Upper lobe of right lung (tissue), 1 donor: ENCODE measurements at places on chromosomes 4 and X. TPM values are rescaled to one million over a fixed set of nuclear protein-coding genes. Genes with fewer than 3 reads are reported as not detected.

DNA sequence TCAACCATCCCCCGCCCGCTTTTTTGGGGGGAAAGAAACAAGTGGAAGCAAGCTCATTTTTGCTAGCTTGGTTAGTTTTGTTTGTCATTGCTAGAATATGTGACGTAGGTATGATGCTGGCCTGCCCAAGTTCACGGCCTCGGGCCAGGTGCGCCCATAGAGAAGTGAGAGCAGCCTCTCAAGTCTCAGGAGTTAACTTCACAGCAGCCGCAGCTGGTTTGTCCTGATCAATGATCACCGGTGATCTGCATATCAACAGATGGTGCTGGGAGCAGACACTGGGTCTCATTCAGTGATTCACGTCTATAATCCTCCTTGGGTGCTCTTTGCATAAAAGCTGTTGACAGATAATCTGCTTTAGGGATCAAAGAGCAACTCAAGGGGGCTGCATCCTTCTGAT is 50.1 kb downstream of the ENPP6 start:
- no peak for DNase-seq

GRCh38 chrX:114962209-114962608 is 55.2 kb downstream of the IL13RA2 start:
- no peak for DNase-seq

DNA sequence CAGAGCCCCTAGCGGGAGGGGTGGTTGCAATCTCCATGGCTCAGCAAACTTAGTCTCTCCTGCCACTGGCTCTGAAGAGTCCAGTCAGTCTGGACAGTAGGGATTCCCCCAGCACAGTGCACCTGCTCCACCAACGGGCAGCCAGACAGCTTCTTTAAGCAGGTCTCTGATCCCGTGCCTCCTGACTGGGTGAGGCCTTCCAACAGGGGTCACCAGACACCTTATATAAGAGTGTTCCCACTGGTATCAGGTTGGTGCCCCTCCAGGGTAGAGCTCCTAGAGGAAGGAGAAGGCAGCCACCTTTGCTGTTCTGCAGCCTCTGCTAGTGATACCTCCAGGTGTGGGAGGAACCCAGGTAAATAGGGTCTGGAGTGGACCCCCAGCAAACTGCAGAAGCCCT is 1393.4 kb downstream of the STIM2 start:
- peak; percentile 29 for DNase-seq

- DNase-seq = no peak
These were observed 2.3 kb downstream of the MANBA start for GRCh38 chr4:102758241-102759160.

- no peak for DNase-seq
These were observed 1.5 kb upstream of the NWD2 start for GRCh38 chr4:37243051-37243450.

GRCh38 chrX:108412783-108413182 is 25.4 kb downstream of the COL4A6 start:
- no peak for DNase-seq

DNA sequence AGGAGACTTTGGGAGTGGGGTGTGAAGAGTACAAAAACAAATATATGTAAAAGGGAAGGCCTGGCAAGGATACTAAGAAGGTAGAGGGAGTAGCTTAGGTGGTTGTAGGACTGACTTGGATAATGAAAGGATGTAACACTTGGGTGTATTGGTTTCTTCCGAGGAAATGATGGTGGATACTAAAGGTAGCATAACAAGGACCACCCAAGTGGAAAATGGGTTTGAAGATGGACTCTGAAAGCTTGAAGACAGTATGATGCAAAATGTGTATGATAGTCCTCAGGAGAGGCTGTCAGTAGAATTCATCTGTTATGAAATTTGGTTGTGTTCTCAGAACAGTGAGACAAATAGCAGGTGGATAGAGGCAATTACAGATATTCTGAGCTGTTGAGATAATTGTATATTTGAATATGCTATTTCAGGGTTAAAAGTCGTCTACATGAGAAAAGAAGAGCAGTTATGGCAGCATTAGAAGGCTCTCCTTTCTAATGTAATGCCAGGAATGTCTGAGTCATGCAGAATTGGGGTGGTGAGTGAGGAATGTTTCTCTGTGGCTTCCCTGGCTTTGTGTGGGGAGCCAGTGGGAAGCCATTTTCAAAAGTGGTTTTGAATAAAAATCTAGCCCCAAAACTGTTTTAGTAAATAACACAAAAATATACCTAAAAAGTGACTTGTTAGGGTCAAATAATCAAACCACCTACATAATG is 75.6 kb downstream of the FHIP1A start:
- no peak for DNase-seq

GRCh38 chr4:40190019-40190418 is 6.8 kb upstream of the RHOH start:
- DNase-seq = no peak

GRCh38 chr4:163590103-163590502 is 95.6 kb downstream of the TMA16 start:
- DNase-seq = no peak

- DNase-seq = no peak
These were observed 30.3 kb downstream of the AMMECR1 start for GRCh38 chrX:110287605-110288004.

GRCh38 chr4:174860588-174860987 is 31.5 kb upstream of the GLRA3 start:
- DNase-seq = no peak

DNA sequence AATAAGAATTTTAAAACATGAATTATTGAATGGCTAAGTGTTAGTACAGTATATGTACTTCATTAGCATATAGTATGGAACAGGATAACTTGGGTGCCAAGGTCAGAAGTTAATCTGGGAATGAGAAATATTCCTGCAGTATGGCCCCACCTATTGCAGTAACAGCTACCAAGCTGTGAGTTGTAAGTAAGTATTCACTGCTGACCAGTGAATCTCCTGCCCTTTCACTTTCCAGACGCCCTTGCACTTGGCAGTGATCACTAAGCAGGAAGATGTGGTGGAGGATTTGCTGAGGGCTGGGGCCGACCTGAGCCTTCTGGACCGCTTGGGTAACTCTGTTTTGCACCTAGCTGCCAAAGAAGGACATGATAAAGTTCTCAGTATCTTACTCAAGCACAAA is 105.1 kb downstream of the NFKB1 start:
- no peak for DNase-seq

DNA sequence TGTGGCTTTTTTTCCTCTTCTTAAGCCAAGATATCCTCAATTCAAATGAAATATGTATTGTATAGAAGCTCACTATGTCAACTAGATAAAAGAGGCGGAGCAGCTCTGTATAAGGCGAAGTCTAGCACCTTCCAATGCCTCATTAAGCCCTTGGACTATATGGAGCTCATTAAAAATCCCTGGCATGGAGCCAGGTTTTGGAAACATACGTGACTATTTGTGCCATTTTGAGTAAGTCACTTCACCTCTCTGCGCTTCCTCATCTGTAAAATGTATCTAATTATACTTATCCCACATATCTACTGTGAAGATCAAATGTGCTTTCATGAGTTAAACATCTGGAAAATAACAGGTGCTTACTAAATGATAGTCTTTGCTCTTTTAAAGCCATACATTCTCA is 57.2 kb downstream of the YIPF6 start:
- DNase-seq = no peak

GRCh38 chrX:115535421-115535820 is 25.6 kb upstream of the PLS3 start:
- DNase-seq = no peak

- DNase-seq = no peak
These were observed 286.1 kb upstream of the PPP1R2C start for GRCh38 chrX:43064096-43064495.

DNA sequence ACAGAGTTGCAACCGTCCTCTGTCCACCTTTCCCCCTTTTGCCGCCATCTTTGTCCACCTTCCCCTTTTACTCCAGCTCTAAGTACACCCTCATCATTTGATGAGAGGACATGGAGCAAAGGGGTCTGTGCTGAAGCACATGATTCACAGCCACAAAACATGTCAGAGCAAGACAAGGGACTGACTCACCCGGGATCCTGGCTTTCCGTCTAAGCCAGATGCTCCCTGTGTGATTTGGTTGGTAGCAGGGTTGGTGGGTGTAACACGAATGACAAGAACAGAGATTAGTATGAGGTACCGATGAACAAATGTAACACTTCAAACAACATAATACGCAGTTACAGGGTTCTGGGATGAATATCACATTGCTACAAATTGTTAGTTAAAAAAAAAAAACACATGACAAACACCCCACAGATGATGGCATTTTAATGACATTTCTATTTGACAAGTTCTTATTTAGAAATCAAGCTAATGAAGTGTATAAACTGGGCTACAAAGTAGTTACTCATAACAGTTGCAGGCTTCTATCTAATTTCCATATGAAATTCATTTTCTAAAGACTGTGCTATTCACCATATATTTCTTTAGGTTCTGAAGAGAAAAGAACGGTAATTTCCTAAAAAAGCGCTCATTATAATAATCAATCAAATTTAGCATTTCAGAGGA is 71.4 kb upstream of the ETNPPL start:
- no peak for DNase-seq

DNA sequence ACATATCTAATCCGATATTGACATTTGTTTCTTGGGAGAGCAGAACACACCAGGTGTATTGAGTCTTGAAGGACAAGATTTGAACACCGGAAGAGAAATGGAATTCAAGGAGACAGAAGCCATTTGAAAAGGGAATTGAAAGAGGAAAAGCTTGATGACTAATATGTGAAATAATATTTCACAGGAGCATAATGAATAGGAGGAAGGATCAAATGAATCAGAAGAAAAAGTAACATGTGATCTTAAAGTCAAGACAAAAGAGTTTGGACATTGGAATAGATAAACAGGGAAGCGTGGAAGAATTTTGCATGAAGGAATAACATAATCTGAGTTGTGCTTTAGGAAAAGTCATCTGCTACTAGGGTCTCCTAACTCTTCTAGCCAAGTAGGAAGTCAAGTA is 145.5 kb upstream of the PDHA2 start:
- no peak for DNase-seq

GRCh38 chr4:67762086-67762485 is 7.9 kb upstream of the GNRHR start:
- no peak for DNase-seq

DNA sequence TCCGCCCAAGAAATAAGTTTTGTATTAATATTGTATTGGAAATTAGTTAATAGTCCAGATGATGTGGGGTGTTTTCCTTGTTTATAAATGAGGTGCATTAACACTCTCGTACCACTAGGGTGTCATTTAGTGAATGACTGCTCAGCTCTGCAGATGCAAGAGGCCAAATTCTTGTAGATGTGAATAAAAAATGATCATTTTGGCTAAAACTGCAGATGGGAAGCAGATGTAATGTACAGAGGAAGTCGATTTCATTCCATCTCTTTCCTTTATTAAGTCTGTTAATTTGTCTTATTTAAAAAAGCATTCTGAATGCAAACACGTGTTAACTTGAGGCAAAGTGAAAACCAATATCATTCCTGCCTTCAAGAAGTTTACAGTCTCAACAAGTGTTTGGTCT is 108.1 kb downstream of the DHX15 start:
- no peak for DNase-seq

GRCh38 chr4:1676605-1677525 is 7.2 kb downstream of the FAM53A start:
- DNase-seq = no peak

DNA sequence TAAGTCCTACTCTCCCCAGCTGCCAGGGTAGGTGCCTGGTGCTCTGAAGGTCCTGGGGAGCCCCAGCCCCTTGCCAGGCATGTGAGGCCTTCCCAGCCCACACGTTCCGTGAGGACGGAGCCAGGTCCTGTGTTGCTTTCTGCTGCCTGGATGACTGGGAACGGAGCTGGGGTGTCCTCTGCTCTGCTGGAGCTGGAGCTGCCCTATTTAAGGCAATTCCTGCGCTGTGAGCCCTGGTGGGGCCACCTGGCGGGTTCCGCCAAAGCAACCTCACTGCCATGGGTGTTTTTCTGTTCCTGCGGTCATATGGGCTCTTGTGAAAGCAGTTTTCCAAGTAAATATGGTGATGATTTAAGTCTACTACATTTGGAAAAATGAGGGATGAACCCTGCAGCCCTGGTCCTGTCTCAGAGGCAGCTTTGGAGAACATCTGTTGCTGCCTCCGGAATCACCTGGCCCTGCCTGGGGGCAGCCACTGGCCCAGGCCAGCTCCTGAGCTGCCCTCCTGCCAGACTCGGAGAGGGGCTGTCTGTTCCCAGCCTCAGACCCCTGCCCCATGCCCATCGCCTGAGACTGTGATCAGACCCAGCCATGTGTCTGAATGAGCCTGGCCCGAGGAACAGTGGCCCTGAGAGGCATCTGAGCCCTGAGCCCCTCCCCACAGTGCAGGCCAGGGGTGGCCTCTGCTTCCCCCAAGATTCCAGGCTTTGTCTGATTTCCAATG is 33.2 kb downstream of the FGFRL1 start:
- peak; percentile 57 for DNase-seq

- DNase-seq = no peak
These were observed 50.1 kb upstream of the PHKA2 start for GRCh38 chrX:19034025-19034424.

DNA sequence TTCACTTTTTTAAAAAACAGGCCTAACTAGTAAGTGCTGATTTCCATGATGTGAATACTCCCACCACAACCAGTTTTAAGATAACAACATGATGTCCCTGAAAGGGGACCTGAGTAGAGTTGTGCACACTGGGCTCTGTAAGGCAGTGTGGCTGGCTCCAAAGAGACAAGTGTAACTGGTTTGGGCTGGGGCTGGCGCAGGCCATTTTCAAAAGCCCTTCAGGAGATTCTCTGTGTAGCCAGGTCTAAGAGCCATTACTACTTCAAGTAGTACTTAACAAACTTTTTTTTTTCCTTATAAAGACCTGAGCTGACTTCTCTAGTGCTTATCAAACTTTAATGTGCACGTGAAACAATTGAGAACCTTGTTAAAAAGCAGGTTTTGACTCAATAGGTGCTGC is 4.3 kb downstream of the QRFPR start:
- DNase-seq = peak; percentile 81

GRCh38 chr4:139450586-139450985 is 3.3 kb upstream of the RAB33B start:
- no peak for DNase-seq

DNA sequence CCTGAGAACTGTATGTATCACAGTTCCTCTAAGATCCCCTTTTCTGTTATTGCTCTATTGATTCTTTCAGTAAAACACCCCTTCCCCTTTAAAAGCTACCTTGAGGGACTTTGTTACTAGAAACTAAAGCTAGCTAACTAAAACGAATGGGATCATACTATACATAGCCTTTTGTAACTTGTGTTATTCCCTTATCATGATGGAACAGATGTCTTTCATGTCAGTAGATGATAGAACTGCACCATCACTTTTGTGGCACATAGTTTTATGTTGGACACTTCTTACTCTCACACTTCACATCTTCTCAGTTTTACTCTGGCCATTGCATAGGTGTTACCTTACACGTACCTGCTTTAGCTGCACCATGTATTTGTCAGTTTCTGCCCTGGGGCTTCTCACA is 46.6 kb upstream of the PGRMC2 start:
- DNase-seq = no peak

Gene NOX1
- not detected for total RNA-seq

Gene GPAT3
- 8.3 TPM for total RNA-seq

Gene RAB39B
- total RNA-seq = 0.75 TPM

Gene MID1
- 24.5 TPM for total RNA-seq

Gene GPR50
- total RNA-seq = not detected

Gene GABRE
- 45.3 TPM for total RNA-seq

Gene LEF1
- 9.1 TPM for total RNA-seq

Gene RHOH
- total RNA-seq = 8.8 TPM

Gene DCAF8L2
- not detected for total RNA-seq

Gene UGT2B15
- total RNA-seq = not detected
